T-helper 1 cell (primary cell): ENCODE measurements at places on chromosomes 13 and 19.

GRCh38 chr19:12098040-12098439 is 33.5 kb downstream of the ZNF844 start:
- DNase-seq = no peak

- no peak for DNase-seq
These were observed 111.3 kb upstream of the PCDH9 start for GRCh38 chr13:67341406-67341805.

GRCh38 chr13:61994174-61994573 is 578.5 kb upstream of the PCDH20 start:
- no peak for DNase-seq

GRCh38 chr13:27176470-27177410 is 5.1 kb upstream of the USP12 start:
- DNase-seq = no peak

DNA sequence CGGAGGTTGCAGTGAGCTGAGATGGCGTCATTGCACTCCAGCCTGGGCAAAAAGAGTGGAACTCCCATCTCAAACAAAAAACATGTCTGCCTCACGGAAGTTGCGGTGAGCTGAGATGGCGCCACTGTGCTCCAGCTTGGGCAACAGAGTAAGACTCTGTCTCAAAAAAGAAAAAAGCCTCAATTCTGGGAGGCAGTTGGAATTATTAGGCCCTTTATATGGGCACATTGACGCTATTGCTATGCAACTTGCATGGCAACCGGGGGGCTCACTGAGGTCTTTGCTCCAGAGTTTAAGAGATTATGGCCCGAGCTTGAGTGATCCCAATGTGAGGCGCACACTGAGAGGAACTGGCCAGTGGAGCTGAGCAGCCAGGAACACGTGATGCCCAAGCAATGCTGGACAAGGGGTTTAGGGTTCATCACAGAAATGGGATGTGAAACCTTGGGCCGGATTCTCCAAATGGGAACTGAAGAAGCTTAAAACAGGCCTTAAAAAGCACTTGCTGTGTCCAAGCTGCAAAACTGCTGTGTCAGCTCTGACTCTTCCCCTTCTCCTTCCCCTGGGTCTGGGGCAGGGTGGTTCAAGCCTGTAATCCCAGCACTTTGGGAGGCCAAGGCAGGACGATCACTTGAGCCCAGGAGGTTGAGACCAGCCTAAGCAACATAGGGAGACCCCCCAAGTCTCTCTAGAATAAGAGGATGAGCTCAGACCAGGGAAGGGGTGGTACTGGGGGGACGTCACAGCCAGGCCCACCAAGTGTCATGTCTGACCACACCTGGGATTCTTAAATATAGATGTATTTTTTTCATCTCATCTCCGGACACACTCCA is 2.5 kb downstream of the FTL start:
- DNase-seq = no peak

DNA sequence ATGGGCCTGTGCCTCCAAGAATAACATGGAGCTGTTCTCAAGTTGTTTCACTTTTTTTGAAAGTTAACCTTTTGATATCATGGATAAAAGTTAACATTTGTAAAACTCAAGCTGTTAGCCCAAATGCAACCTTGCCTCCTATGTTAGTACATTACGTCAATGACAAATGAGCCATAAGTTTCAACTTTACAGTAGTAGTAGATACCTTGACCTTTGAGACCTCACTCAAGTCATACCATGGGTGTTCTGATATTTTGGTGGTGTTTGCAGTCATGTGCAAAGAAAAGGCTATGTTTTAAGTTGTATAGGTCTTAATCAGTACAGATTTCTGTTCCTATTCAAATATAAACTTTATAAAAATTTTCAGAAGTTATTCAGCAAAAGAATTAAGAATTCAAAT is 539.2 kb downstream of the GPC6 start:
- DNase-seq = no peak

DNA sequence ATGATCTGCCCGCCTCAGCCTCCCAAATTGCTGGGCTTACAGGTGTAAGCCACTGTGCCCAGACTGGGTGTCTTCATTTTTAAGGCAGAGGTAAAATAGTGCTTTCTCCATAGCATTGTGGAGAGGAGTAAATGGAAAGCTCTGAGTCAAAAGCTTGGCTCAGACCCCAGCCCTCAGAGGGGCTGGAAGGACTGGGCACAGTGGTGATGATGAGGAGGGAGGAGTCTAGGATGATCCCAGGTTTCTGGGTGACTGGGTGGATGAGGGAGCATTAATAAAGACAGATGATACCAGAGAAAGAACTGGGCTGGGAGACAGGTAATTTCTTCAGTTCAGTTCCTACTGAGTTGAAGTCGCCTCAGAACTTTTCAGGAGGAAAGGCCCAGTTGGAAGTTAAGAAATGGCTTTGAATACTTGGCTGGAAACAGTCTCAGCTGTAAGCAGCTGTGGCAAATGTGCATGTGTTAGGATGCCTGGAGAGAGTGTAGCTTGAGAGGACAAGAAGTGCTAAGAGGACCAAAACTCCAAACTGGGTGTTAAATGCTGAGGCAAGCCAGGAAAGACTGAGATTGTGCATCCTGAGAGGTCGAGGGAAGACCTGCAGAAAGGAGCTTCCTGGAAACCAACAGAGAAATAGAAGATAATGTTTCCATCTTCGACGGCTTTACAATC is 37.1 kb upstream of the MEDAG start:
- DNase-seq = no peak

- DNase-seq = no peak
These were observed 34.2 kb upstream of the ARGLU1 start for GRCh38 chr13:106602178-106602577.

GRCh38 chr13:113357529-113357928 is 6.4 kb downstream of the GRTP1 start:
- no peak for DNase-seq

- DNase-seq = no peak
These were observed 8.2 kb upstream of the ZNF792 start for GRCh38 chr19:34972163-34972705.

GRCh38 chr13:45737571-45738017 is 35.5 kb downstream of the CBY2 start:
- DNase-seq = no peak

DNA sequence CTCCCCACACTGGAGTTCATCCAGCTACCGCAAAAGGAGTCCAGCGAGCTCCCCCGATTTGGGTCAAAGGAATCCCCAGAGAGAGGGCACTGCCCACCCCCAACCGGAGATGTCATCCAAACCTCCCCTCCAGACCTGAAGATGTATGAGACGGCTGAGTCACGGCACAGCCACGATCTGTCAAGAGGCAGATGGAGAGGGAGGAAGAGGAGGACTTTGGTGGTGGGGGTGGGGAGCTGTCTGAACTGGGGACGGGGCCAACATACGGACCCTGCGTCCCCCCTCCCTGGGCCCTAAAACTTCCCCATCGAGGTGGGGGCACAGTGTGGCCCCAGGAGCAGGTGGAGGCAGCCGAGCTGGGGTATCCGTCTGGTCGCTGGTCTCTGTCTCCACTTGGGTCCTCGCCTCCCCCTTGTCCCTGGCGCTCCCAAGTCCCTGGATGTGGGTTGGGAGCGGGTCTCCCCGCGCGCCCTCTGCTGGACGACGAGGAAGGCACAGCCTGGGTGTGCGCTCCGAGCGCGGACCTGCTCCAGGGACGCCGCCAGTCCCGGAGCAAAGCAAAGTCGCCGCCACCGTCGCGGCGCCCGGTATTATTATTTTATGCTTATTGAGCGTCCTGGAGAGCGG is 3.8 kb downstream of the PDE4A start:
- no peak for DNase-seq

- no peak for DNase-seq
These were observed 9.4 kb downstream of the RFPL4AL1 start for GRCh38 chr19:55778331-55778730.

DNA sequence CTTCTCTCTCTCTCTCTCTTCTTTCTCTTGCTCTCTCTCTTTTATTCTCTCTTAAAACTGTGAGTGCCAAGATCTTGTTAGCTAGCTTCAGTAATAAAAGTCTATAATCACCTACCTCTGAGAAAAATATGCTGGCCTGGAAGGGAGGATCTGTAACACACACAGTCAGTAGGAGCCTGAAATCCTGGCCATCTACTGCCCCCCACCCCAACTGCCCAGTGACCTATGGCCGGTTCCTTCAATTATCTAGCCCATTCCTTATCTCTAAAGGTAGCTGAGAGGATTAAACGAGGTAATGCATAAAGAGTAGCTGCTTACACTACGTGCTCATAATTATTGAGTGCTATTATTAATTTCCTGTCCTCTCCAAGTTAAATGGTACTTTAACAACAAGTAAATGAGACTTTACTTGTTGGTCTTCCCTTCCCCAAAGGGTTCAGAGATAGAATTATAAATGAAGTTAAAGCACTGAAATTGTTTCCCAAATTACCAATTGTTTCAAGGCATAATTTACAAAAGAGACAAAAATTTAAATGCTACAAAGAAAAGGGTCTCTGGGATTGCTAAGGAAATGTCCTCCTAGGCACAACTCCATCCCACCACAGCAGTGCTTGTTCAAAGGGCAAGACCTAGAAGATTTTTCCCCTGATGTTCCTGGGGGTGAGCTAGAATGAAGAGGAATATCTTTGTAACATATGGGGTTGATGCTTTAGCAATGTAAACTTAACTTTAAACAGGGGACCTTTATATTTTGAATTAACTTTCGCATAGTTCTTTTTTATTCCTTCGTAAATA is 1.8 kb downstream of the LCP1 start:
- DNase-seq = peak; percentile 43

DNA sequence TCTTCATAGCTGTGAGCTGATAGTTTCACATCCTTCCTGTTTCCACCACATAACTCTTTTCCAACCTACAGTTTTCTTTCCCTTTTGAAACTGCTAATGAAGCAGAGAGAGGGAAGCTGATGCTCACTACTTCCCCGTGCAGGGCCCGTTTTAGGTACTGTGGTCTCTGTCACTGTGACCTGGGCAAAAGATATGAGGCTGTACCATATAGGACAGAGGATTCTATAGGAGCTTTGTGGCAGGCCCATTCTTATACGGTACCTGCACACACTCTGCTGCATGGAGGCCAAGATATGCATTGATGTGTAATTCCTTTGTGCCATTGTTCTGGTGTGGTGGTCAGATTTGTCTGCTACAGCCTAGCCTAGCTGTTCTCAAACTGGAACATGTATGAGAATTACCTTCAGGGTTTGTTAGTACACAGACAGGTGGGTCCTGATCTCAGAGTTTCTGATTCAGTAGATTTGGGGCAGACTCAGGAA is 577.3 kb downstream of the LMO7 start:
- no peak for DNase-seq

DNA sequence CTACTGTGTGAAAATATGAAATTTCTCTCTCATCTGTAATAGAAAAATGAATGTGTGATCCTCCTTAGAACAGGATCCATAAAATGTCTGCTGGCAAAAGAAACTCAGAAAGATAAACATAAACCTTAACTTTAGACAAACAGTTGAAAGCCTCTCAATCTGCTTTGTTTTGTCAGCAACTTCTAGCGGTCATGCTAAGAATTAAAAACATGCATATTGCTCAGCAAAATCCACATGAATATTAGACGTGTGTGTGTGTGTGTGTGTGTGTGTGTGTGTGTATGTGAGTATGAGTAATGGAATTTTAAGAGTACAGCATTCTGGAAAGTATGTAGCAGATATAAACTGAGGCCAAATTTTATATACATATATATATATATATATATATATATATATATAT is 1779.2 kb upstream of the MIR17HG start:
- DNase-seq = no peak

DNA sequence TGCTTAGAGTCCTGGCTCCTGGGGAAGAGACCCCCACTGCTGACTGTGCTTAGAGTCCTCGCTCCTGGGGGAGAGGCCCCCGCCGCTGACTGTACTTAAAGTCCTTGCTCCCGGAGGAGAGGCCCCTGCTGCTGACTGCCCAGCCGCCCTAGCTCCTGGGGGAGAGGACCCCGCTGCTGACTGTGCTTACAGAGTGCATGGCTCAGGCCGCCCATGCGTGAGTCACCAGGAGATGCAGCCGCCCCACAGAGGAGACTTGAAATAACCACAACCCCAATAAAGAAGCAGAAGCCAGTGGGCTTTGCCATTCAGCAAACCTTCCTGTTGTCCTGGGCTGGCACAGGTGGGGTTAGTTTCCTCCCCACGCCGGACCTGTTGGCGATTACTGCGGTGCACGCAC is 79.2 kb upstream of the C13orf46 start:
- DNase-seq = no peak

DNA sequence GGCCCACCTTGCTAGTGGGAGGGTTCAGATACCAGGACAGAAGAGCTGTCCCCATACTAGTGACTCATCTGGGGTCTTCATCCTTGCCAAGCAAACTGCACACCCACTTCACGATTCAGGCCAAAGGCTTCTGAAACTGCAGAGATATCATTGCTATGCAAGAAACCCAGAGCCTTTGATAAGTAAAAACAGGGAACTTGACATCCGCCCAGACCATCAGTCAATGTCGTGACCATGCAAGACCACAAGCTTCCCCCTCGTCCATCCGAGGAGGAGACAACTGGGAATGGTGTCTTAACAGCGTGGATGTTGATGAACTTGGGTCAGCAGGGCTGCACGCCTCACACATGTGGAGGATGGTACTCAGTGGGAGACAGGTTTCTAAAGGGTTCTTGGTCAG is 58.0 kb downstream of the ABCC4 start:
- no peak for DNase-seq

DNA sequence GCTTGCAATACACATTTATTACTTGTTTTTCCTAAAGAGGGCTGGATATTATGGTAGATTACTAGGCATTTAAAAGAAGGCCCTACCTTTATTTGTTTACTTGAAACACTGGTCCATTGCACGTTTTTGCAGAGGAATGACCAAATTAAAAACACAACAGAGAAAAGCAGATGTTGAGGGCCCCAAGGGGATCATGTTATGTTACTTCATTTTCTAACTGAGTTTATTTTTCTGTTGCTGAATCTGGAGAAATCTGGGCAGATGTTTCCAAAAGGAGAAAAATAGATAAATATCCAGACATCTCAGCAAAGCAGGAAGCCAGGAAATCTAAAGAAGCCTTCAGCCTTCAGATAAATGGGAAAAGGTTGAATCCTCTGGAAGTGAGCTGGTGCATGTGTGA is 353.0 kb downstream of the NDFIP2 start:
- DNase-seq = no peak

DNA sequence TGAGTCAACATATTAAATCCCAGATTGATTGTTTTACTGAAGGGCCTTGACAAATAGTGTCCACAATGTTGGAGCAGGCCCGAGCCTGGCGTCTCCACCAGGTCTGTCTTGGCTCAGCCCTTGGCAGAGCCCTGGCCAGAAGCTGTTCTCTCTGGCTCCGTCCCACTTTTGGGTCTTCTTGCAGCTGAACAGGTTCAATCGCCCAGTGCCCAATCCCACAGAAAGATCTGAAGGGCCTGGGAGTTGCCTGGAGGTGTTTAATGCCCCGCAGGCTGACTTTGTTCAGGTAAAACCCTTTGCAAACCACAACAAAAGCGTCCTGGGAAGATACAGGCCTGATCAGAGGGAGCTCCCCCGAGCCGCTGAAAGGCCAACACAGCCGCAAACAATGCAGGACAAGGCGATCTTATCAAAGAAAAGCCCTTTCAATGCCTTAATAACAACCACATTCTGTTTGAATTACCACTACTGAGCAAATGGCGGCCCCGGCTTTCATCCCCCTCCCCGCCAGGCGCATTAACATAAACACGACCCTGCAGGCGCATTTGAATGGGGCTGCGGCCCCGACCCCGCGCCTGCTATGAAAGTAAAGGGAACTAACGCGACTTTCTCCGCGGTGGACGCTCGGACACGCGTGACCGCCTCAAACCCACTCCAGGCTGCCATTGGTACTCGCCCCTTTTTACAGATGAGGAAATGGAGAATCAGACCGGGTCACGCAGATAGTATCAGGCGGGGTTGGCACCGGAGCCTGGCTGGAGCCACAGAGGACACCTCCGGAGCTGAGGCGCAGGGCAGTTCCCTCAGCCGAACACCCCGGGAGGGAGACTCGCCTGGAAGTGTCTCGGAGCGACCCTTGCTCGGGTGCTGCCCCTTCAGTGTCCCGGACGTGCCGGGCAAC is 3.1 kb downstream of the CDX2 start:
- DNase-seq = no peak
